ENCODE measurements at places on chromosomes 5 and 9.

- DNase-seq, result no peak
Measured at GRCh38 chr9:113501129-113501686, 37.7 kb downstream of the RGS3 start.

- DNase-seq, result no peak
Measured at GRCh38 chr9:92966518-92966800, 19.1 kb downstream of the FGD3 start.

GRCh38 chr5:73367650-73368049, 80.9 kb downstream of the FOXD1 start:
- DNase-seq, result no peak

DNA sequence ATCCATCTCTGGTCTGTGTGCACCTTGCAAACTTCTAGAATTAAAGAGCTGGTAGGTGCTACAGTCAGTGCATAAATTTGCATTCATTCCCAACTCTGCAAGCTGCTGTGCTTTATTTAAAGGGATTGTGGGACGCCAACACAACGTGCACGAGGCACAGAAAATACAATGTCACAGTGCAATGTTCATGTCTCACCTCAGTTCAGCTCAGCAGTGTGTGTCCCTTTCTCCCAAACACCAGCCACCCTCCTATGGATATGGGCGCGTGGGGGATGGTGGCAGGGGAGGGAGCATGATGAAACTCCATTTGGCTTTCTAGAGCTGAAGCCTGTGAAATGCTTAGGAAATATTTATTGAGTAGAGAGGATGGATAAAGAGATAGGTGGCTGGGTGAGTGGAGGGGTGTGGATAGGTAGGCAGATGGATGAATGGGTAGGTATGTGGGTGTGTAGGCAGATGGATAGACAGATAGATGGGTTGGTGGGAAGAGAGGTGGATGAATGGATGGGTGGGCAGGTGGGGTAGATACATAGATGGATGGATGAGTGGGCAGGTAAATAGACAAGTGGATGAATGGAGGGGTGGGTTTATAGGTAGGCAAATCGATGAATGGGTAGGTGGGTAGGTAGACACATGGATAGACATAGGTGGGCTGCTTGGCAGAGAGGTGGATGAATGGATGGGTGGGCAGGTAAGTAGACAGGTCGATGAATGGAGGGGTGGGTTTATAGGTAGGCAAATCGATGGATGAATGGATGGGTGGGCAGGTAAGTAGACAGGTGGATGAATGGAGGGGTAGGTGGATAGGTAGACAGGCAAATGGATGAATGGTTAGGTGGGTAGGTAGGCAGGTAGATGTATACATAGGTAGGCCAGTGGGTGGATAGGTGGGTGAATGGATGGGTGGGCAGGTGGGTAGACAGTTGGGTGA, 92.7 kb upstream of the FCN2 start:
- no peak for DNase-seq

- DNase-seq, result no peak
Measured at GRCh38 chr9:94654165-94654894, 15.0 kb upstream of the FBP1 start.

GRCh38 chr9:88586452-88586851, 51.5 kb downstream of the NXNL2 start:
- no peak for DNase-seq

GRCh38 chr9:81595887-81596543, 93.3 kb downstream of the TLE1 start:
- DNase-seq, result no peak

DNA sequence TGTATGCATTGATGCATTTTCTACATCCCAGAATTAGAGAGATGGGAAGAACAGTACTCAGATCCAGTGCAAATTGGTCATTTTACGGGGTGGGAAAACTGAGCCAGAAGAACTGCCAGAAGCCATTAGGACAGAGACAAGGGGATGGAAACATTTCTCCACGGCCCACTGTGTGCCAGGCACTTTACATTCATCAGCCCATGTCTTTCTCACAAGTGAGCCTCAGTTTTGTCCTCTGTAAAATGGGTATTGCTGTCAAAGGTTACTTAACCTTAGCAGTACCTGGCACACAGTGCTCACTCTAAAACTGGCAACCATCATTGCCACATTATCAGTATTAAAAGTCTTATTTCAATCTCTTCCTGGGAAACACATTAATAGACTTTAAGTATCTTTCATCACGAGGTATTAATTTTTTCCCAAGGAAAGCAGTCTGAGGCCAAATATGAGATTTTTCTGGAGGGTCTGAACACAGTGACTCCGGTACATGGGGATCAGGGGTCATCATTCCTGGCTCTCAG, 5.2 kb downstream of the DUSP1 start:
- peak; percentile 40 for DNase-seq

GRCh38 chr9:95229230-95229915, 88.1 kb downstream of the FANCC start:
- no peak for DNase-seq

DNA sequence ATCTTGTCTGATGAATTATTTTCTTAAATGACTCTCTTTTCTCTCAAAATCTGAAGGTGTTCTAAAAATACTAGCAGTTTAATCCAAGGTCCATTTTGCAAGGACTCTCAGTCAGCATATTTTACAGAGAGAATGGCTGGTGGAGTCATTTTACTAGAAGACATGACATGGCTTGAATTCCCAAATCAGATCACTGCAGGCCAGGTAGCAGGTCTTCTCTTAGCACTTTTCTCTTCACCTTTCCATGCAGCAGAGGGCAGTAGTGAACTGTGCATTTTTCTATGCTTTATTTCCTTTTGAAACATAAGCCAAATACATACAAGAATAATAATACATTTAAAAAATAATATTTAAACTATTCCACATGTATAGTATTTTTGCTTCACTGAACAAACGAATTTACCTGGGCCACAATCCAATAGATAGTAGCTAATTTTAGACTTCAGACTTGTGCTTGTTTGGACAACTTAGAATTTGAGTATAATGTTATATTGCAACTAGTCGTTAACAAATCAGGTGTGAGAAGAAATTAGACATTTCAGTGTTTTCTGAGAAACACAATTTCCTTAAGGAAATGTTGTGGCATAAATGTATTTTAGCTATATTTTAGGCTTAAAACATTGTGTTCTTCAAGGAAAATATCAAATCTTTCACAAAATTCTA, 289.4 kb upstream of the DAB2 start:
- DNase-seq, result peak; percentile 49
